Eye (tissue), 1 donor: ENCODE measurements at places on chromosomes 3 and 15.

- DNase-seq = no peak
These were observed 137.4 kb downstream of the MBNL1 start for GRCh38 chr3:152405915-152406802.

GRCh38 chr3:194556086-194557056 lies 69.6 kb upstream of the ATP13A3 start:
- DNase-seq = no peak

DNA sequence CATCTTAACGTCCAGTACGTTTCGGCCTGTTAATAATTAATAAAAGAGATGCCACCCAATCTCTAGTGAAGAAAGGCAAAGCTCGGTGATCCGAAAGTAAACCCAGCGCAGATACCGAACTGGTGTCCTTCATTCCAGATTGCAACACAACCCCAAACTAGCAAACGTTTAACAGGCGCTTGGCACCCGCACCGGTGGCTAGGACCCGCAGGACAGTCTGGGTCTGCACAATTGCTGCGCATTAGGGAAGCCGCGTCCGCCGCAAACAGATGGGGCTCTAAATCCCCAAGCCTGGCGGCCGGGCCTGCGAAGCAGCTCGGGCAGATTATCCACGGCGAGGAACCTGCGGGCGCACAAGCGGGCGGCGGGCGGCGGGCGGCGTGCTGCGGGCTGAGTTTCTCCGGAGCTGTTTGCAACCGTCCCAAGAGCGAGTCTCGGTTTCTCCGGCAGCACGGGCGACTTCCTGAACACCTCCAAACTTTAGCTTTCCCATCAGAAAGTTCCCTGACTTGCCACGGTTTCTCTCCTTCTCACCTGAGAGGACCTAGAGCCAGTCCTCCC lies 112.1 kb upstream of the ICE2 start:
- peak; percentile 87 for DNase-seq

DNA sequence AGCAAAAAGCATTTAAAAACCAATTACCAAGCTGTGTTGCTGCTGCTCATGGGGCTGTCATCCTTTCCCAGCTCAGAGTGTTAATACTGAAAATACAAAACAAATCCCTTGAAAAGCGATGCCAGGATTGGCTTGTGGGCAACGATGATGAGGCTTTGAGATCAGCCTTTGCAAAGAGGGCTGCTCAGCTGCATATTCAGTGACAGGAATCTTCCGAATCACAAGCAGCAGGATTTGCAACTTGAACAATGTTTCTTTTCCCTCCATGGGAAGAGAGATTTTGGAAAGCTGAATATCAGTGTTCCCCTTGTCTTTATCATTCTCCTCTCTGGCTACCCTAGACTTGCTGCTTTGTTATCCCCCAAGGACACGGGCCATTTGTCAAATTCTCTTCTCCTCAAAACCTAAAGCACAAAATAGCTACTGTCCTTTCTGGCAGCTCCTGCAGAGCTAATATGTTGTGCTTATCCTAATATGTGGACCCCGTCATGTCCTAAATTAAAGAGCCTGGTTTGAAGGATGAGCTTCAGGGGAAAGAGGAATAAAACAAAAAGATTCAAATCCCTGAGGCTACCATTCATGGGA lies 375.8 kb downstream of the GAP43 start:
- peak; percentile 68 for DNase-seq

GRCh38 chr15:52257734-52258062 lies 37.9 kb downstream of the MYO5C start:
- DNase-seq = peak; percentile 65

DNA sequence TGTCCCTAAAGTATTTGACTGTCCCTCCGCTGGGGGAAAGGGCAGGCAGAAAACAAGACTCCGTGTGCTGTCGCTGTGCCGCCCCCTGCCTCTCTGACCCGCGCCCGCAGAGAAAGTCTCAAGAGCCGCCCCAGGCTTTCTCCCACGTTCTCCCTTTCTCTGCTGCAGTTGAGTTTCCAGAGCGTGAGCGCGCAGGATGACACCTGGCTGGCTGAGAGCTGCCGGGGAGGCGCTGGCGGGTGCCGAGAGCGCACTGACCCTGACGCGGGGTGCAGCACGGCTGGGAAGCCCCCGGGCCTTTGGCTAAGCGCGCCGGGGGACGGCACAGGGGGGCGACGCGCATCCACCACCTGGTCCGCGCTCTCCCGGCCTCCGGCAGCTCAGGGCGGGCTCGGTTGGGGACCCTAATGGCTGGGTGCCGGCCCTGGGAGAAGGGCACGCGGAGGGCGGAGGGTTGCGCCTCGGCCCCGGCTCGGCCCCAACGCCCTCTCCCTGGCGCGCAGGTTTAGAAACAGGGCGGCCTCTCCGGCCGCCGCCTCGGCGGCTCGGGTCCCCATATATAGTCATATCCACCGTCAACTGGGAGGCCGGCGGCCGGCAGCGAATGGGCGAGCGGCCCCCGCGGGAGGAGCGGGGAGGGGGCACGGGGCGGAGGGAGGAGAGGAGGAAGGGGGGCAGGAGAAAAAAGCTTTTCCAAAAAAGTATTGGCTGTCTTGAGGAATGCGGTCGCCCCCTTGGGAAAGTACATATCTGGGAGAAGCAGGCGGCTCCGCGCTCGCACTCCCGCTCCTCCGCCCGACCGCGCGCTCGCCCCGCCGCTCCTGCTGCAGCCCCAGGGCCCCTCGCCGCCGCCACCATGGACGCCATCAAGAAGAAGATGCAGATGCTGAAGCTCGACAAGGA lies at the start of gene TPM1:
TSS of gene TPM1 (plus strand) at position 774 of the 903 bp plus-strand sequence. CDS start at position 857, 83 bp downstream.
- peak; percentile 87 for DNase-seq

DNA sequence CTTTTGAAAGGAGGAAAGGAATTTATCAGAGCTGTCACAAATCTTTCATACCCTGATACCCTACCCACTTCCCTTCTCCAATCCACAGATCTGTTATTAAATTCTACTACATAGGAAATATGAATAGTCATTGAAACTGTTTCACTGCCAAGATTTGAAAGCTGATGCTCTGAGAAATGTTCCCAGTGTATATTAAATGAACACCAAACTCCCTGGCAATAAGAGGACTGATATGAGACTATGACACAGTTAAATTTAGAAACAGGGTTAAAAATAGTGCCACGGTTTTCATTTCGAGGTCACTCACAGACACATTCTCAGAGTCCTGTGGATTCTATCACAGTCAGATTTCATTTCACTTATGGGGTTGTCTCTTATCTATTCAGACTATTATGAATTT lies 27.2 kb upstream of the GBE1 start:
- no peak for DNase-seq

DNA sequence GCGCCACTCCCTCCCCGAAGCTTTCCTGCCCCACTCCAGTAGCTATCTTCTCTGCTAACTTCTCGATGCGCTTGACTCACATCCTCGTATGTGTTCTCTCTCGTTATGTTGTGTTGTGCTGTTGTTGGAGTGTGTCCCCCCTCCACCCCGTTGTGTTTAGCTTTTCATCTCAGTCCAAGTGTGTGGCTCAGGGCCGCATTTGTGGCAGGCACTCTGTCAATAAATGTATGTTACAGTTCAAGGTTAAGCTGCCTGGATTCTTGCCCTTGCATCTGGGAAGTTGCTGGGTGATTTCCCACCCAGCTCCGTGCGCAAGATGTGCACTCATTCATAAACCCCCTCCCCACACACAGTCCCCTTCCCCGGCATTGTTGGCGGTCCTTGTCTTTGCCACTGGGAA lies 71.9 kb downstream of the PGPEP1L start:
- DNase-seq = no peak

DNA sequence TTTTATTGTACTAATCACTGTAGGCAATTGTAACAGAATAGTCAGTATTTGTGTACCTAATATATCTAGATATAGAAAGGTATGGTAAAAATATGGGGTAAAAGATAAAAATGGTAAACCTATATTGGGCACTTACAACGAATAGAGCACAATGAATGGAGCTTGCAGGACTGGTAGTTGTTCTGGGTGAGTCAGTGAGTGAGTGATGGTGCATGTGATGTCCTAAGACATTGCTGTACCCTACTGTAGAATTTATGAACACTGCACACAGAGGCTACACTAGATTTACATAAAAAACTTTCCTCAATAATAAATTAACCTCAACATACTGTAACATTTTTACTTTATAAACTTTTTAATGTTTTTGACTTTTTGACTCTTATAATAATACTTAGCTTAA lies 274.3 kb upstream of the PPP2R3A start:
- DNase-seq = no peak

- DNase-seq = no peak
These were observed 52.5 kb downstream of the EOMES start for GRCh38 chr3:27669591-27669990.

- DNase-seq = no peak
These were observed 534.9 kb upstream of the ARRDC4 start for GRCh38 chr15:97425596-97425995.

DNA sequence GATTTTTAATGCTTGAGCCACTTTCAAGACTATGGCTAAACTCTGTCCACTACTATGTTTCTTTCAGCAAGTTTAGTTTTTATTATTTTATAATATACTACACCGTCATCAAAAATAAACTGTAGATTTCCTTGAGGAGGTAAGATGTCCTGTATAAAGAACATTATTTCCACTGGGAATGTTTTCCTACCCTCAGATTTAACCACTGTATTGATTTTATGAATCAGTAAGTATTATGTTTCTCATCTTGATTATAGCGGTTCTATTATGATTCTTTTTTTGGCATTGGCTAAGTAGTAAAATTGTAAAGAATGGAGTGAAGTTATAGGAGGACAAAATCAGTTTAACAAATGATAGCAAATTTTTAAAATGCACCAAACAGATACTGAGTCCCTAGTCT lies 44.4 kb downstream of the ADAM10 start:
- no peak for DNase-seq

DNA sequence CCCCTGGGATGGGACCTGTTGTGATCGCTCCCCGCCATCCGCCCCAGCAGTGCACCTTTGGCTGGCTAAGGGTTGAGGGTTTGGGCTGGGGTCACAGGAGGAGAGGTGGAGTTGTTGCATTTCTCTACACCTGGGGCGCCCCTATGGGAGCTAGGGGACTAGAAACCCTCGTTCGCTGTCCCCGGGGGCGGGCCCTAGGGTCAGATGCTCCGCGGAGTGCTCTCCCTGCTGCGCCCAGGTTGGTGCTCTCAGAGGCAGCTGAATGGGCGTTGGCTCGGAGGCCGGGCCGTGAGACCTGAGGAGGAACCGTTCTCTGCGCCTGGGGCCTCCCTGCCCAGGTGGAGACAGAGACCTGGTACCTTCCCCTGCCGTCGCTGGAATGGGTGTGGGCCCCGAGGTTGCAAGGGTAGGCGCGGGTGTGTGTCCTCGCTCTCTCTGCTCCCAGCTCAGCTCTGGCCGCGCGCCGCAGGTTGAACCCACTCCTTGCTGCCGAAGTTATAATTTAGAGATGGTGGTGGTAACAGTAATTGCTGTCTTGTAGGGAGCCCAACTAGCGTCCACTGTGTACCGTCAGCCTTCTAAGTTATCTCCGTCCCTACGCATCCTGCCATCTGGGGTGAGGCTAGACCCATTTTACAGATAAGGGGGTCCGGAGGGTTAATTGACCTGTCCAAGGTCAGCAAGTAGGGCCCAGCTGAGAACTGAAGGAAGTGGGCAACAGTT lies 965 bp downstream of the FLNB start:
- peak; percentile 45 for DNase-seq

GRCh38 chr3:192273001-192273696 lies 454.2 kb downstream of the FGF12 start:
- no peak for DNase-seq

DNA sequence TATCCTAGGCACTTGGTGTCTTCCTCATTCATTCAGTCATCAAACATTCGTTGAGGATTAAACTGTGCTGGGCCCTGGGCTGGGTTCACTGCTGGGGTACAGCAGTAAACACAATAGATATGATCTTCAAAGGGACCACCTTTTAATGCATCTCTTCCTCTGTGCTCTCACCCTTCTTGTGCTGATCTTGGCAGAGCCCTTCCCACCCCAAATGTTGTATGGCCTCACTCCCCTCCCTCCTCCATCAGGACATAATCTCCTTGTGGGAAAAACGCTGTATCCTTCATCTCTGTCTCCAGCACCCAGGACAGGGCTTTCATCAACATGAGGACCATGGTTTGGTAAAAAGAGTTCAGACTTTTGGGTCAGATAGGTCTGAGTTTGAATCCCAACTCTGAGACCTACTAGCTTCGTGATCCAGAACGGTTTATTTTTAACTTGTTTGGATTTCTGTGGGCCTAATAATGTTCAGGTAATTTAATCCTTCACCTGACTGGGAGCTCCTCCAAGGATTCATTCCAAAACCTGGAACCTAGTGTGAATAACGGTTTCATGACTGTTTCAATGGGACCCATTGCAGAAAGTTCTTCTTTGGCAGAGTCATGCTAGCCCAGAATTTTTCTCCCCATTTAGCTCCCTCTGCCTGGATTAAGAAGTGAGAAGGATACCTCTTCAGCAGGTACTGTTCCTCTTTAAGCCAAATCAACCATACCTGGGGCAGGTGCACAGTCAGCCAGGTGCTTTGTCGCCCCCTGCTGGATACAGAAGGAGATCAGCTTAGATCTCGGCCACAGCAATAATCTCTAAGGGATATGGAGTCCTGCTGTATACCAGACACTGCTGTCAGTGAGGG lies 5.2 kb upstream of the WNT7A start:
- DNase-seq = peak; percentile 72

- DNase-seq = no peak
These were observed 1384.0 kb downstream of the ZPLD1 start for GRCh38 chr3:103818800-103819199.

GRCh38 chr3:17014709-17015108 lies 130.0 kb downstream of the PLCL2 start:
- no peak for DNase-seq

GRCh38 chr15:29685156-29686078 lies 136.9 kb downstream of the TJP1 start:
- no peak for DNase-seq

DNA sequence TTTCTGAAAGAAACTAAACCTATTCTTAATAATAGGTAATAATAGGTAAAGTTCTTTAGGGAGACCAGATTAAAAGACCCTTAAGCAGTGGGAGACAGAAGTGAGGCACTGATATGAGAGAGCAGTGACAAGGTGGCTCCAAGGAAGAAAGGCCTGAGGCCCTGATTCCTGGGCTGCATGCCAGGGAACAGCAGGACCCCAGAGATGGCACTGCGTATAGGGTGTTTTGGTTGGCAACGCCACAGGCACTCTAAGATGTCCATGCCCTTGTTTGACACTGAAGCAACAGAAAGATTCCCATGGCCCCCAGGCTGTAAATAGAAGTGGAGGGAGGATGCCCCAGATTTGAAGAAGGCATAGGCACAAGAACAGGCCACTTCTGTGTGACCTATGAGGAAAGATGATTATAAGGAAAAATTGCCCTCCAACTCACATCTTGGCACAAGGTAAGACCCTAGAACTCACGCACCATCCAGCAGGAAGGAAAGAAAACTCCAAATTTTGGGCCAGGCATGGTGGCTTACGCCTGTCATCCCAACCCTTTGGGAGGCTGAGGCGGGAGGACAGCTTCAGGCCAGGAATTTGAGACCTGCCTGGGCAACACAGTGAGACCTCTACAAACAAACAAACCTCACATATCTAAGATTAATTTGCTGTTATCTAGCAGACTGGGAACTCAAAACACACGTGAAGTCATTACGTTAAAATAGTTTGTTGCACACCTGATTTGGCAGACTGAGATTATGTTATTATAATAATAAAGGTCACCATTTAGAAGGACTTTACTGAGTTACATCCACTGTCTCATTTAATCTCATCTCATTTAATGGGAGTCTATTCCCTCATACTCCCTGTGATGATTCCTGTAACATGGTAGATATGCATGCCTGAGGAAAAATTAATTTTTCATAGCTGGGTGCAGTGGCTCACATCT lies 10.5 kb upstream of the BLM start:
- no peak for DNase-seq

- no peak for DNase-seq
These were observed 24.1 kb downstream of the SV2B start for GRCh38 chr15:91124132-91124531.
